T-helper 2 cell (primary cell): ENCODE measurements at places on chromosomes 1 and 21.

GRCh38 chr1:61921435-61921834, 179.2 kb downstream of the PATJ start:
- DNase-seq, result no peak

DNA sequence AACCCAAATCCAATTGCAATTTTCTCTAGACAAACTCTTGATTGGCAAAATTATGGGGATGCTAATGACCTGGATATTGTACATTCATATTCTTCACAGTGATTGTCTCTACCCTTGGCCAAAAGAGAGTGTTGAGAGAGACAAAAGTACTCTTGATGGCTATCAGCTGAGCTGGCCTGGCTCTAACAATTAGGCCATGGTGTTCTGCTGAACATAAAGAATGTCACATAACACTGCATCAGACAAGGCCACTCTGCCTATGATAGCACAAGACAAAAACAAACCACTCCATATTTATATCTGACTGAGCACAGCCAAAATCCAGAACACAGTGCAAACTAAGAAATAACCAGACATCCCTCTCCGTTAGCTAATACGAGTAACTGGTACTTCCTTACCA, 101.7 kb downstream of the ADAMTS1 start:
- DNase-seq, result no peak

- DNase-seq, result no peak
These were observed 30.0 kb upstream of the LRRC8C start for GRCh38 chr1:89602871-89603404.

- DNase-seq, result no peak
These were observed 1.6 kb downstream of the DMRTB1 start for GRCh38 chr1:53460666-53461322.

- DNase-seq, result no peak
These were observed 1.1 kb upstream of the AKIRIN1 start for GRCh38 chr1:38989979-38990378.

DNA sequence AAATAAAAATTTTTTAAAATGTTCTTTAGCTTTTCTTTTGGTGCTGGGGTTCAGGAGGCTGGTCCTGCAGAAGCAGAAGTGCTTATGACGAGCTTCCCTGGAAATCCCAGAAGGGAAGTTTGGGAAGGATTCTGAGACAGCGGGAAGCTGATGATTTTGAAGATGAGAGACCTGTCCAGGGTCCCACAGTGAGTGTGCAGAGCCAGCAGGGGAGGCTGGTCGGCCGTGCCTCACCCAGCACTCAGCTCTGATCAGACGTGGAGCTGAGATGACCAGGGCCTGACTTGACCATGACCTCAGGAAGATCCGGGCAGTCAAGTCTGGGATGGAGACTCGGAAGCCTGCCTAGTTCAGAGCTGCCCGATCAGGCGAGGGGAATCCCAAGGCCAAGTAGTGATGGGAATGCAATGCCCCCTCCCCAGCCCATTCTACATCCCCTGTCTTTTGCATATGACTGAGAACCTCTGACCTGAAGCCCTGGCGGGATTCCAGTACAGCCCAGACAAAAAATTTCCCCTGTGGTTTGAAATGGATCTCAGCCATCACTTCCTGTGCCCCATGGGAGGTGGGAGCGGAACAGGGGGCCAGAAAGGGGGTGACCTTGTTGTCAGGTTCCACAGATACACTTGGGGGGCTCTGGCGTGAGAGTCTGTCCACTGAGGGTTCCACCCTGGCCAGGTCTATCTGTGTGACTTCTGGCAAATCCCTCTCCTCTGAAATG, 96.8 kb upstream of the RUNX3 start:
- DNase-seq, result no peak

GRCh38 chr1:230735447-230735846, 11.7 kb upstream of the CAPN9 start:
- no peak for DNase-seq

- no peak for DNase-seq
These were observed 74.2 kb downstream of the KIRREL1 start for GRCh38 chr1:158067662-158068061.

GRCh38 chr1:214188835-214189234, 92.1 kb upstream of the SMYD2 start:
- no peak for DNase-seq

- DNase-seq, result no peak
These were observed 195.8 kb upstream of the JUN start for GRCh38 chr1:58979677-58980076.

GRCh38 chr1:21293537-21294265, 3.4 kb upstream of the ECE1 start:
- DNase-seq, result peak; percentile 87

- DNase-seq, result no peak
These were observed 43.6 kb downstream of the CYYR1 start for GRCh38 chr21:26529526-26529925.

- DNase-seq, result no peak
These were observed 29.4 kb downstream of the KCNJ6 start for GRCh38 chr21:37886726-37887299.

- DNase-seq, result no peak
These were observed 664.5 kb upstream of the NR5A2 start for GRCh38 chr1:199362996-199363395.

DNA sequence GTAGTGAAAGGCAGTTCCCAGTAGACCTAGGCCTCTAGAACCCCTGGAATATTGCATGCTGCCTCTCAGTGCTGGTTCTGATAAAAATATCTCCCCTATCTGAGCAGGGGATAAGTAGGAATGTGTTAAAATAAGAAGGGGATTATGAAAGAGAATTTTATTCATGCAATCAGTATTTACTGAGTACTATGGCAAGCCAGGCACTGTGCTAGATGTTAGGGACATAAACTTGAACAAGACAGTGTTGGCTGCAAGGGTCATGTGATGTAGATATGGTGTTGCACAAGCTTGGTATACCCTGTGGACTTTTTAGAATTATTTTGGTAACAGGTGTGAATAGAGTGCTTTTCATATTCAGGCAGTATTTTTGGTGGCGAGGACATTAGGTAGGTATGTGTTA, 23.6 kb downstream of the NOS1AP start:
- DNase-seq, result no peak

DNA sequence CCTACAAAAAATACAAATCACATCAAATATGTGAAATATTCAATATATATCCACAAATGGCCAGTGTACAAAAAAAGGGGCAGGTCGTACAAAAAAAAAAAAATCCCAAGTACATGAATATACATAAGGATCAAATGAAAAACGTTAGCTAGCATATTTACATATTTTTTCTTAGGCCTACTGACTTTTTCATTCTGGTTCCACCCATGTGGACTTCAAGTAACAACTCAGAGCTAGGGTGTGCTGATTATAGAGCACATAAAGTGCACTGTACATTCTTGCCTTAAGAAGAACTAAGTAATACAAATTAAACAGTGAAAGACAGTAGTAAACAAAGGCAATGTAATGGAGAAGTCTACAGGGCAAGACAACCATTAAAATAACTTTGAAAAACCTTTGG, 297.0 kb downstream of the AKT3 start:
- DNase-seq, result no peak

DNA sequence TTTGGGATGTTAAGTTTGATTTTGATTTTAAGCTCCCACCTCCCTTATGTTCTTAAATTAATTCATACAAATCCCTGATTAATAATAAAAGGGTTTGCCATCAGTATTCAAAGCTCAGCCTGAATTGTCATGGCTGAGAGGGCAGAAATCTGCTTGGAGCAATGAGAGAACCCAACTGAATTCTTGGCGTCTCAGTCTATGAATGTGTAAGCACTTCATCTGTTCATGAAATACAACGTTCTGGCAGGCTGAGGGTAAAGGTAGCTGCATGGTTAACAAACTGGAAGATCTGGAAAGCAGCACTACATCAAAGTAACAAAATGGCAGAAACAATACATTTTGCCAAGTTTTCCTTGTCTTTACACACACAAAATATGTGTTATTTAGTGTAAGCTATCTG, 95.3 kb downstream of the ACBD6 start:
- no peak for DNase-seq

DNA sequence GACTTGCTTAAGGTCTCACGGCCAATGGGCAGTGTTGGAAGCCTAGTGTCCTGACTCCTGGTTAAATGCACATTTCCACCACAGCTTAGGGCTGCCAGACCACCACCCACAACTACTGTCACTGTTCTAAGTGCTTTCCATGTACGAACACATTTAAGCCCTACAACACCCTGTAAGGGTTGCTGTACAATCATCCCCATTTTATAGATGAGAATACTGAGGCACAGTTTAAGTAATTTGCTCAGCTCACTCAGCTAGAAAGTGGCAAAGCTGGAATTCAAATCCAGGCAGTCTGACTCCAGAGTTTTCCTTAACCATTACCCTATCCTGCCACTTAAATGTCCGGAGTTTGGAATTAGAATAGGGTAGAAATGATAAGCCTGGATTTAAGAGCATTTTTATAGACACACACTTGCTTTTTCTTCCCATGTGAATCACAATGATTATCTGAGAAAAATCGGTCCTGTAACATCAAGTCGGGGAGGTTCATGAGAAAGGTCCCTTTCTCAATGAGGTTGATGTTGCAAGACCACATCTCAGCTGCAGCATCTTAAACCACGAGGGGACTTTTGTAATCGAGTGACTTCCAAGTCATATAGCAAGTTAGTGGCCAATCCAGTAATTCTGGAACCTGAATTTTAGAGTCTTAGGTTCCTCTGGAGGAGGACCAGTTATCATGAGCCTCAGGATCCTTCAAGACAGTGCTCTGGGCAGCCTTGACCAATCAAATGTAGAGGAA, 8.6 kb downstream of the E2F2 start:
- no peak for DNase-seq

GRCh38 chr1:25692560-25692959, 76.0 kb downstream of the MAN1C1 start:
- DNase-seq, result no peak

GRCh38 chr1:235416662-235417049, 49.4 kb downstream of the TBCE start:
- DNase-seq, result no peak

DNA sequence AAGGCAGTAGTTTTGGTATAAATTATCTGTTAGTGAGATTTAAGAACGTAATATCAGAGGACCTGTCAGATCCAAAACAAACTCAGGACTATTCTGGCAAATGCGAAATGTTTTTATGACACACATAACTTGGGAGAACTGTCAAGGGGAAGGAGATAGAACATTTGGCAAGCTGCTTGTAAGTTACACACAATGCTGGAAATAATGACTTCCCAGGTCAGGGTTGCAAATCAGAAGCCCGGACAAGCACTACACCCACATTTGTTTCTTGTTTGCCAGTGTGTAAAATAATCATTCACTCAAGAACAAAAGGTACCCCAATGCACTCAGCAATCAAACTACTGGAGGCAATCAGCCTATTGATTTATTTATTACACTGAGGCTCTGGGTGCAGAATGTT, 354.7 kb downstream of the KCNH1 start:
- no peak for DNase-seq

DNA sequence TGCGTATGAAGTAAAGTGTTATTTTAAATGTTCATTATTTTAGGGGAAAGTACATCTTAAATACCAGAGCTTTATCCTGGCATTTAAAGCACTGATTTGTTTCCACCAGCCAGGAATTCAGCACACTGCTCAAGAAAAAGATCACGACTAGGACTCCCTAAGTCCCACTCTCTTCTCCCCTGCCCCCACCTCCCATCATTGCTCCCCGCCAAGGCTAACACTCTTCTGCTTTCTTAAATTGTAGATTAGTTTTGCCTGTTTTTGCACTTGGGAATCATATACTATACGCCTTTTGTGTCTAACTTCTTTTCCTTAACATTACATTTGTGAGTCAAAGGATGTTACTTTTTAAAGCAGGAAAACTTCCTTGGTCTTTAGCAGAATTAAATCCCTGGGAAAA, 37.5 kb upstream of the C1orf105 start:
- DNase-seq, result no peak

- DNase-seq, result no peak
These were observed 44.6 kb upstream of the CNN3 start for GRCh38 chr1:94971491-94971924.

DNA sequence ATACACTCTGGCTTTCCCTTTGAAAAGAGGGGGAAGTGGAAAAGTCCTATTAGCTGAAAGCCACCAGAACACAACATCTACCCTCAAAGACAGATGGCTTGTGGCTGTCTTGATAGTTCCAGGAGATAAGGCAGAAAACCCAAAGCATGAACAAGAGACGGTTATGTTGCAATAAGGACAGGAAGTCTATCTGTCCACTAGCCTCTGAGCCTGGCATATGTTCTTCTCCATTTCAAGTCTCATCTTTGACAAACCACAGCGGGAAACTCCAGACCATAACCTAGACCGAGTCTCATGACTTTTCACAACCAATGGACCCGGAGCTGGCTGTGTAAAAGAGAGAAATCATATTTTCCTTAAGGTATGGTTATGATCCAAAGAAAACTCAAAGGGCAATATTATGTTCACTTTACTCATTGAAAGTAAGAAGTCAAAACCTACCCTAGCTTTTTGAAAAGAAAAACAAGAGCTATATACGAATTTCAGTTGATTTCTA, 33.8 kb downstream of the DUSP10 start:
- DNase-seq, result peak; percentile 79
